ENCODE measurements at places on chromosomes 6 and 20.

- DNase-seq: peak; percentile 14
These were observed 187.1 kb upstream of the MAN1A1 start for GRCh38 chr6:119536666-119537065.

GRCh38 chr6:75642311-75642710 lies 40.6 kb downstream of the SENP6 start:
- DNase-seq: no peak

DNA sequence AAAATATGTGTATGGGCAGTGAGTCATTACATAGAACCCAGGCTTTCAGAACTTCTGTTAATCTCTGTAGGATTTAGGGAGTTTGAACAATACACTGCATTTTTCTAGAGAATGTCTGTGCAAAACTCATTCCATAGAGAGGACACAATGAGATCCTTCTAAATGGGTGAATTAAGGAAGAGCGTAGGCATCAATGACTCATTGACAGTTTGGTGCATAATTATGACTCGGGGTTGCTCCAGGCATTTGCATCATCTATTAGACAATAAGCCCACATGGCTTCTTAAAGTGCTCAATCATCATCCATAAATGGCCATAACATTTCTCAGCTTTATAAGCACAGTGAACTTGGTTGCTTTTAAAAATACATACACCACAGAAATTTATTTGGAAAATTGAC lies 625.5 kb downstream of the CDH26 start:
- no peak for DNase-seq

- DNase-seq: no peak
These were observed 2.8 kb upstream of the PARD6B start for GRCh38 chr20:50728486-50728980.

DNA sequence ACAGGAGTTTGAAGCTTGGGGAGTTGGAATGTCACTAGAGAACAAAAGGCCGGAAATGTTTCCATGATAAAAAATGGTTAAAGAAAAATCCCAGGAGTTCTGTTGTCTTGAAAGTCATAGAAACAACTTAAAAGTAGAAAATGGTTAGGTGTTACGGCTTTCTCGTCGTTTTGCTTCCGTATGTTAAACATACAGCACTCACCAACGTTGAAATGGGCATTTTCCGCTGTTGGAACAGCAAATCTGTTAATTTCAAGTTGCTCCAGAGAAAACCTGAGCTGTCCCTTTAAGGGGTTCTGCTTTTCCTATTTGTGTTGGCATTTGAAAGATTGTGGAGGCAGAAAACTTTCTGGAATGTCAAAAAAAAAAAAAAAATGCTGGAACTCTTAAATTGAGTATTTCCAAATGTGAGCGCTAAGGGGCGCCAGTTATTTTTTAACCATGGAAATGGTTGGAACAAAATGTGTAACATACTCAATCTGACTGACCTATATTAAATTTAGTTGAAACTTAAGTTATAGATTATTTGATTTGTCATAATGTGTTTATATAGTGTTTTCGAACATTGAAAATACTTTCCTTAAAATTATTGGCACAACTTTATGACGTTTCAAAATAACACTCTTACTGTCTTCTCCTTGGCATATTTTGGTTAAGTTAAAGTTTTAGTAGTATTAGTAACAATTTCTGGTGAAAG lies 2.2 kb downstream of the QKI start:
- DNase-seq: peak; percentile 88

- no peak for DNase-seq
These were observed 271.9 kb upstream of the AGPAT4 start for GRCh38 chr6:161545741-161546140.

- no peak for DNase-seq
These were observed 27.2 kb downstream of the MCUR1 start for GRCh38 chr6:13787137-13787536.

- DNase-seq: no peak
These were observed 492.4 kb upstream of the CDH4 start for GRCh38 chr20:60759651-60760050.

DNA sequence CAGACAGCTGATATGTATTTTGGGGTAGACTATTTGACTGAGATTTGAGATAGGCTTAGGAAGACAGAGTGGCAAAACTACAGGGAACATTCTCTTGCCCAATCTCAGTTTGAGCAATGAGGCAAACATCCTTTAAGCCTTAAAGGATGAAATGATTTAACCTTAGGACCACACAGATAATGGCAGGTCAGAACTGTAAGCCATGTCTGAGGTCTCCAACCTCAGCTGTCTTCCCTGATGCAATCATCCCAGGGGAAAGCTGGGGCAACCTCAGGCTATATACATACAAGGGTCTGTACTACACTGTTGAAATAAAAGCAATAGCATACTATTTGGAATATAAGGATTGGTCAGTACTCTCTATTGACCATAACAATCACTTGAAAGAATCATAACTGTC lies 83.8 kb upstream of the NUP153 start:
- no peak for DNase-seq

DNA sequence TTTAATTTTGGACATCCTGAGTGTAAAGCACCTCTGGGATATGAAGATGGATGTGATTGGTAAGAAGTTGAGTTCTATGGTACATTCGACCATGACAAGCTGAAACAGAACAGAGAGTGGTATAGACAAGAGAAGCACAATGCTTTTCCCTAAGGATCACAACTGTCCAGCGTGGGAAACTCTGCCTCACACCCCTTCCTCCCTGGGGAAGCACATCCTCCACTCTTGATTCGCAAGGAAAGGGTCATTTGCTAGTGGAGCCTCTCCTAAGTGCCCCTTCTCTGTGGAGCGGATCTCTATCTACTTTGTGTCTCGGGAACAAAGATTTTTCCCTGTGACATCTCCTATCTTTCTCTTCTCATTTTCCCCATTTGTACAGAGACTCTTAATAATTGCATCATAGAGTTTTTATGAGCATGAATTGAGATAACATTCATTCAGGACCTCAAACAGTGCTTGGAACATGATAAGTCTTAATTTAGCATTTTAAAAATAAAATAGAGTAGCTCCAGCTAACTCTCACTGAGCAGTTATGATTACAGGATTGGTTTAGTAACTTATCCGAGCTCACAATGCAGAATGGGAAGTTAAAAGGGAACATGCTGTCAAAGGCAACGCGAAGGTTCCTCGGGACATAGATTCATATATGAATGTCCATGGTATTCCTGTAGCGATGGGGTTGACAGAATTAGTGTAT lies 775.2 kb downstream of the C6orf118 start:
- no peak for DNase-seq

GRCh38 chr20:56897318-56897957 lies 268.3 kb downstream of the TFAP2C start:
- DNase-seq: no peak

DNA sequence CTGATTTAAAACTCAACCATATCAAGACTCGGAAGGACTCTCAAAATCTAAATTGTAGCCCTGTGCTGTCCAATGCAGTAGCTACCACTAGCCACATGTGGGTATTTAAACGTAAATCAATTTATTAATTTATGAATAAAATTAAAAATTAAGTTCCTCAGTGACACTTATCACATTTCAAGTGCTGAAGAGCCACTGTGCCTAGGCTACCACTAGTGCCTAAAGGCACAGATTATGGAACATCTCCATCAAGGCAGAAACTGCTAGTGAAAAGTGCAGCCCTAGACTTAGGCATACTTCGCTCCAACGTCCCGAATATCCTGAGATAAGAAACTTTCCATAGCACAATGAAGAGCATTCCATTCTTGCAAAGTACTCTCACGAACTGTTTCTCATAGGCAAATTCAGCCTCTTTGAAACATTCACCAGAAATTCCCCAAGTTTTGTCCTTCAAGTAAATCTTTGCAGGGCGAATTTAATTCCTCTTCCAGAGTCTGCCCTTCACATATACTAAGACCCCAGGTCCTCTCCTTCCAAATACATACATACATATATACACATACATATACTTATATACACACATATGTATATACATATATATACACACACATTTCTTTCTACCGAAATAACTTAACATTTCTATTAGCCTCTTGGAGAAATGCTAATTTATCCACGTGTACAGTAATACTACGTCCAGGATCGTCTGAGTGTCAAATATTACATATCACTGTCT lies 1.3 kb downstream of the SUPT3H start:
- DNase-seq: peak; percentile 60

DNA sequence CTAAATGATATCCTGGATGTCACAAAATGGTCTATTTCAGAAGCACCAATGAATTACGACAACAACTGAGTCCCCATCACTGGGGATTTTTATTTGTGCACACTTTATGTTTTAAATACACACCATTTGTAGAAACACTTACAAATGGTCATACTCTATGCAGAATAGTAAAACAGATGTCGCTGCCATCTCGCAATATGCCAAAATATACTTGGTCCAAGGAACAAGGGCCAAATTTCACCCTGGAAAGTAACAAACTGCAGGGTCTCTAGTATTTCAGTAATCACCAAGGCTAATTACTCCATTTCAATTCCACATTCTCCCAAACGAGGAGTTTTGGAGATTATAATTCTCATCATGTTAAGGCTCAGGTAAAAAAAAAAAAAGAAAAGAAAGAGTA lies 215.2 kb downstream of the LMBRD1 start:
- DNase-seq: no peak

DNA sequence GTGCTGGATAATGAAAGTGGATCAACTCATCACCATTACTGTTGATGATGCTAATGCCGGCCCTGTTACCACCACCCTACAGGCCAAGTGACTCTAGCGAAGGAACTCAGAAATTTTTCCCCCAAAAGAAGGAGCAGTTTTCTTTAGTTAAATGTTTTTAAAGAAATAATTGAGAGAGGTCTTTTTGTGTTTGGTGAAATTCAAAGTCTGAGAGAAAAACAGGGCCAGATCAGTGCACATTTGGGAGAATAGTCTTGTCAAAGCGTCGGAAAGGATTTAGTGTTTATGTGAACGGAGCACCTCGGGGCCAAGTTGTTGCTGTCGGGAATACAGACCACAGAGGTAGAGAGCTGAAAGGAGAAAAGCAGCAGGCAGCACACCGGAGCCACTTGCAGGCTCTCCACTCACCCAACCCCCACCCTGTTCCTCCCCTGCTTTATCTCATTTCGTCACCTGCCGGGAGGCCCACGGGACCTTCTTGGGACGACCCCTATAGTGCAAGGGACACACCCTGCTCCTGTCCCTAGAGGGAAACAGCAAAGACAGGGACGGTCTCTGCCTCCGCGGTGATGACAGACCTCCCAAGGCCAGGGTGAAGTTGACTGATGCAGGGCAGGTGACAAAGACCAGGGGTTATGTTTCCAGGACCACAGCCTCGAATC lies 6.8 kb downstream of the TFAP2B start:
- DNase-seq: no peak

DNA sequence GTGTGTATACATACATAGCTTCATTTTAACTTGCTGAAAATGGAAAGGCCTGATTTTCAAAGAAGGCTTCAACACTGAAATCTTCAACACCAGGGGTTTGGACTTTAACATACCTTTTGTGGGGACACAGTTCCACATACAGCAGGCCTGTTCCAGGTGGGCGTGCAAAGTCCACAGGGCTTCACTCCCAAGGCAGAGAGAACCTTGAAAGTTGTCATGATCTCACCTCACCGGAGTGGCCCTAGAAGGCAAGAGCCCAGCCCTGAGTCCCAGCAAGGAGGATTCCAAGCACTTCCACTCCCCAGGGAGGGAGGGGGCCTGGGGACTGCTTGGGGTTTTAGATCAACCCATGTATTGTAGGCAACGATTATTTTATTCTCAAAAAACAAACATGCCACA lies 47.2 kb downstream of the TMEM242 start:
- DNase-seq: no peak

- DNase-seq: no peak
These were observed 50.9 kb downstream of the MYH7B start for GRCh38 chr20:35006531-35006971.

GRCh38 chr6:167734662-167735083 lies 92.0 kb upstream of the AFDN start:
- DNase-seq: no peak

DNA sequence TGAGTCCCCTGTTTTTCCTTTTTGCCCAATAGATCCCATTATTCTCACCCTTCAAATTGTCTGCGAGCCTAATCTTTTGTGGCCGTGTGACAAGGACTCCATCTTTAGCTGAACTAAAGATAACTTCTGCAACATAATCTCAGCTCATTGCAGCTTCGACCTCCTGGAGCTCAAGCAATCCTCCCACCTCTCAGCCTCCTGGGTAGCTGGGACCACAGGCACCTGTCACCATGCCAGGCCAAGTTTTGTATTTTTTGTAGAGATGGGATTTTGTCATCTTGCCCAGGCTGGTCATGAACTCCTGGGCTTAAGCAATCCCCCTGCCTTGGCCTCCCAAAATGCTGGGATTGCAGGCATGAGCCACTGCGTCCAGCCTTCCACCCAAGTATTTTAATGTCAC lies 161.0 kb downstream of the GJA1 start:
- no peak for DNase-seq

DNA sequence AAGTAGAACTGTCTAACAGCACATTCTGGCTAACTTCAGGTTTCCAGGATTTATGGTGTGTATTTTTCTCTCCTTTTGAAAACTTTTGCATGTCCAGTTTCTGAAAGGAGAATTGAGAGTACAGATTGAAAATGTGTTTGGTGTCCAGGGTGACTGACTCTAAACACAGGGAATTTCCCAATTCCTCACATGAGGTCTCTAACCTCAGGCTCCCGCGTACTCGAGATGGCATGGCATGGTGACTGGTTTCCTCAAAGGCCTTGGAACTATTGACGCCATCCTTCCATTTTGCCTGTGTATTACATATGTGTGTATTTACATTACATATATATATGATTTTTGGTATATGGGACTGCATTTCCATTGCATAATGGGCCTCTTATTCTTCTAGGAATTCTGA lies 52.5 kb downstream of the PRND start:
- DNase-seq: no peak

GRCh38 chr6:92122746-92123145 lies 1296.6 kb downstream of the EPHA7 start:
- DNase-seq: peak; percentile 77

DNA sequence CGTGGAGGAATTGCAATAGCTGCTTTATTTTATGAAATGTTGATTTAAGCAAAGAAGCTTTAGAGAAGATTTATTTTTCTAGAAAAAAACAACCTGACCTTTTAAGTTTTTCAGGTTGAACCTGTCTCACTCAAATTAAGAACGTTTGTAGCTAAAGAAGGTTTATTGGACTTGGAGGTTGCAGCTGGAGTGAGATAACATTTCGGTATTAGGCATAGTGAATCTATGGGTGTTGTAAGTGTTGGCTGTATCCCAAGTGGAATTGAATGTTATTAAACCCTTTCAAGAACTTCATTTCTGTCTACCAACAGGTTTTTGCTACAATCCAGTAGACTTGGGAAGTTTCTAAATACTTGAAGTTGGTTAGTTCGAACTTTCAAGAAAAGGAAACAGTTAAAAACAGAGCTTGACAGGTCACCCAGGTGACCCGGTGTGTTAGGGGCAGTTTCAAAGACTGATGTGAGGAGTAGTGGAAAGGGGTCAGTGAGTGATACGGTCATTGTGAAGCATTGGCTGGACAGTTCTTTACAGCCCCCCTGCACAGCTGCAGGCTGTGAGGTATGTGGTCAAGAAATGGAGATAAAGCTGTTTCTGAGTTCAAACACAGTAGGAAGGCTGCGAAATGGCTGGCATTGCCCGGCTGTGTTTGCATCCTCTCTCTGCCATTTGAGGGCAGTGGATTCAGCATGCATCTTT lies 2.4 kb upstream of the TBCC start:
- peak; percentile 70 for DNase-seq

Measured in OCI-M1 (cell line).